AML-193 (cell line): ENCODE measurements at places on chromosomes 1 and 21.

- DNase-seq, result no peak
Observed at GRCh38 chr1:81209461-81209860, 591.3 kb upstream of the ADGRL2 start.

GRCh38 chr1:153352523-153352922 lies 3.9 kb upstream of the PGLYRP4 start:
- peak; percentile 57 for DNase-seq

DNA sequence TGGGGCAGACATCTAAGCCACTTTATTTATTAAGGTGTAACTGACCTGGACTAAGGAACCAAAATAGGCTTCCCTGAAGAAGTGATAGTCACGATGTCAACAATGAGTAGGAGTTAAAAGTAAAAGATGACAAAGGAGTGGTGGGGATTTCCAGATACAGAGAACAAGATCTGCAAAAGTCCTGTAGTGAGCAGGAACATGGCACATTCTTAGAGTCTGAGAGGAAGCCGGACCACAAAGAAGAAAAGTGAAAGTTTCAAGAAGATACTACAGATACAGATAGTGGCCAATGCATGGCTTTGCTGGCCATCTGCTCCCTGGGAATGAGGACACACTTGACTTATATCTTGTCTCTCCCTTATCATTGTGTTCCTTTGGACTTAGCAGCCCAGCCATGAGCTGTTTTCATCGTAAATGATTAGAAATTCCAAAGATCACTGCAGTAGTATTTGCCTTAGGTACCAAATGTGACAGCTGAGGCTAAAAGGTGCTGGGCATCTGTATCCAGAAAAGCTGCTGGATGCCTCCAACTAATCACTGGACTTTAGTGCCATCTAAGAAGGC lies 302.4 kb upstream of the NR5A2 start:
- DNase-seq, result no peak

- no peak for DNase-seq
Observed at GRCh38 chr1:29593601-29594382, 357.5 kb downstream of the PTPRU start.

DNA sequence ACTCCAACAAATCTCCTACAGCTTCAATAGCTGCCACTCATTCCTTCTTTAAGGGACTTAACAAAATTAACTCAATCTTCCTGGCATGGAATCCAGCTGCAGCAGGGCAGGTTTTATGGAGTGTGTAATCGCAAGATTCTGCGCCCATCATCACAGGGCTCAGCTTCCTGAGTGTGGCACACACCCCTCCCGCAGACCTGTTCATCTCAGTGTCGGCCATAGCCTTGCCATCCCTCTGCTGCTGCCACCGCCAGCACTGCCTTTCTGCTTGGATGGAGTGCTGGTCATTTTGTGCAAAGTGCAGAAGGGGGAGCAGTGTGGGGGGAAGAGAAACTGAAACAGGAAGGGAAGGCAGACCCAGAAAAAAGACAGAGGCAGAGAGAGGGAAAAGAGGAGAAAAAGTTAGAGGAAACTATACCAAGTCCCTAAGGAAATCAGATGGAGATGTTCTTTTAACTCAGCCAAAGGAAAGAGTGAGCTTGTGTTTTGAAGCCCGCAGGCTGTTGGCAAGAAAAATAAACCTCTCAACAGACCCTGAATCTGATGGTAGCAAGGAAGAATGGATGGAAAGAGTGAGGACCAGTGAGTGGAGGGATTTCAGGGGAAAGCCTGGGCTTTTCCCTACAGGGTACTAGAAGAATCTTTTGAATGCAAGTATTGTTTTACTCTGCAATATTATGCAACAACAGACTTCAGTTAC lies 324.2 kb downstream of the SEC16B start:
- no peak for DNase-seq
